ENCODE measurements at places on chromosomes 13 and 19. TPM values are rescaled to one million over a fixed set of nuclear protein-coding genes. Genes with fewer than 3 reads are reported as not detected.

- peak; percentile 14 for DNase-seq
Measured at GRCh38 chr19:41616792-41617621, 9.9 kb downstream of the CEACAM4 start.

GRCh38 chr19:14370169-14370939 lies 10.9 kb upstream of the ADGRE5 start:
- no peak for DNase-seq

DNA sequence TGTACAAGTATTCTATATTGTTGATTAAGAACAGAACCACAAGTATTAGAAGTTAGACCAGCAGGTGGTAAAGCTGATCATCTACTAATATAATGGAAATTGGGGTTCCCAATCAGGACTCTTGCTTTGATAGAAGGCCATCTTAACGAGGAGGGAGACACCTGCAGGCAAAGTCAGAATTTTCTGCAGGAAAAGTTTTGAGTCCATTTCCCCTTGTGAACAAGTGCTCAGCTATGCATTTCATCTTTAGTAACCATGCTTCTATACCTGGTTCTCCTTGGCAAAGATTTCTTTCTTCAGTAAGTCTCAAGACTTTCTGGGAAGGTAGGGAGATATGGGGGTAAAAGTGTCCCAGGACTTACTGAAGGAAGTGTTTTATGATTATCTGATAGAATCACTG lies 36.1 kb upstream of the USPL1 start:
- peak; percentile 11 for DNase-seq

GRCh38 chr13:57123681-57124080 lies 17.0 kb upstream of the PRR20A start:
- no peak for DNase-seq

DNA sequence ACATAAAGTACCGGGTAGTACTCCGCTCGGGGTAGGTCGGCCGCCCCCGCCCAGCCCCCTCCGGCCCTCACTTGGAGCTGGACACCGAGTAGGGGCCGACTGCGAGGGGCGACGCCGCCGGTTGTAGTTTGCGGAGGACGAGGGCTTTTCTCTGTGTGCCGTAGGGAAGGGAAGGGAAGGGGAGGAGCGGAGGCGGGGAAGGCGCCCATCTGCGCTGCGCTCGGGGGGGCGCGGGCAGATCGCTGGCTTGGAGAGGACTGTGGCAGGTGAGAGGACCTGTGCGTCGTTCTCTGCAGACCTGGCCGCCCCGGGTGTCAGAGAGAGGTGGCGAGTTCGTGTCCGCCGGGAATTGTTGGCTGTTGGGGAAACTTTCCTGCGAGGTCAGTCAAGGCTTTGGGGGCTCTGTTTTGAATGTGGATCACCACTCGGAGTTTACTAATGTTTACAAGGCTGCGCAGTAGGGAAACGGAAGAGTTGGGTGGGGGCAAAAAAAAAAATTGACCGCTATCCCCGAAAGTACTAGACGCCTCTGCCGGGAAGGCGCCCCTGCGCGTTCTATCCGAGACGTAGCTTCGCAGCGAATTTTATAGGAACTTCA lies 1.4 kb downstream of the ING1 start:
- peak; percentile 69 for DNase-seq

- DNase-seq, result no peak
Measured at GRCh38 chr19:45186509-45187334, 8.1 kb downstream of the BLOC1S3 start.

ZNF98 gene
- 0.13 TPM for total RNA-seq

DNA sequence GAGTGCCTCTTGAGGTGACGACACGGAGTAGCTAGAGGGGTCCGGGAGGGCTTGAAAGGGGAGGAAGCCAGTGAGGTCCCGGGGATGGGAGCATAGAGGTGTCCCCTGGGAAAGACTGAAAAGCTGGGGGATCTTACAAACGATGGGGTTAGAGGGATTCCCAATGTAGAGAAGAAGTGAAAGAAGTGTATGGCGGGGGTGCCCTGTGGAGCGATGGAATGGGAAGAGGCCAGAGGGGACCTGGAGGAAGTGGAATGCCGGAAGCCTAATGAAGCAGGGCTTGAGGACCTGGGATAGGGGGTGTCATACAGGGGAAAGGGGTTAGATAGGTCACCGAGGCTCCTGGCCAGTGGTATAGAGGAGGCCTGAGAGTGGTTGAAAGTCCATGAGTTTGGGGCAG lies 580 bp downstream of the AP2A1 start:
- DNase-seq, result peak; percentile 13

CYP4F2 gene
- total RNA-seq, result not detected

- no peak for DNase-seq
Measured at GRCh38 chr13:43924549-43925245, 45.0 kb downstream of the LACC1 start.

DNA sequence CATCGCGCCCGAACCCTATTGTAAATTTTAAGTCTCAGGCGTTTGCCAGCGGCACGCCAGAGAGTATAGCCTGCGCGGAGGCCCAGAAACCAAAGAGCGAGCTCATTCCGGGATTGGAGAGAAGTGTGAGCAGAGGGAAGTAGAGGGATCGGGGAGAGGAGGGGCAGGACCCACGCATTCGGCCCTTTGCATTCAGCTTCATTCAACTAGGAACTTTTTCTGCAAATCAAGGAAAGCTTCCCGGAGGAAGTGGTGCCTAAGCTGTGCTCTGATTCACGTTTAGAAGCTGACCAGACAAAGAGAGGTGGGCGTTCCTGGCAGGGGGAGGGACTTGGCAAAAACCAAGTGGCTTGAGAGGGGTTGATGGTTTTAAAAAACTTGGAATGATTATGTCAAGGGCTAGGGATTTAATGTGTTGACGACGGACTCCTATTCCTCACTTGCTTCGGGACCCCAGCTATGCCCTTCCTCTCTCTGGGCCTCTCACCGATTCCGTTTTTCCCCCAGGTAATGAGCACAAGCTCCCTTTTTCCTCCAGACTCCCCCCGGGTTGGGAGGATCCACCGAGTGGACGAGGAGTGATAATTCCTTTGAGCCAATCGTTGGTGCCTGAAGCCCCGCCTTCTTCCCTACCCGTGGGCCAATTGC lies 811 bp upstream of the PRMT1 start:
- DNase-seq, result peak; percentile 96

MCEMP1 gene
- not detected for total RNA-seq

DNA sequence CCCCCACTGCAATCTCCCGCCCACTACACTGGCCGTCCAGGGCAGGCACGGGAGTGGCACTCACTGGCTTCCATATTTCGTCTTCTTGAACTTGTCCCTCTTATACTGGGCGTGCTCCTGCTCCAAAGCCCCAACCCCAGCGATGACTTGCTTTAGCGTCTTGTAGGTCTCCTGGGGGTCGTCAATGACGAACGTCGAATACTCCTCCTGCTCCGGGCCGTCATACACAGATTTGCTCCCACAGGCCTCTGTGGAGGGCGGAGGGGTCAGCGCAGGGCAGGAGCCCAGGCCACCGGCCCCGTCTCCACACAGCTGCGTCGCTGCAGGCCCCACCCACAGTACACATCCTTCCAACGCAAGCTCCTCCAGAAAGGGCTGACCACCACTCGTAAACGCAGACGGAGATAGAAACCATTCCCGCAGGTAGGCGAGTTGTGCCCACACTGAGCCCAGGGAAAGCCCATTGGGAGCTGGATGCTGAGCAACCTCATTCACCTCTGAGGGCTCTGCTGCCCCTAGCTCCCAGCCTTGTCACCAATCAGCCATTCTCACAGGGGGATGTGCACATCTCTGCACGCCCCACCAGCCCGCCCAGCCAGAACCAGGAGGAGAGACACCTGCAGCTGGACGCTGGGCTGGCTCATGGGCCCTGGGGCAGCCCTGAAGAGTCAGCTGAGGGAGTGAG lies 7.9 kb upstream of the C13orf46 start:
- no peak for DNase-seq

DNA sequence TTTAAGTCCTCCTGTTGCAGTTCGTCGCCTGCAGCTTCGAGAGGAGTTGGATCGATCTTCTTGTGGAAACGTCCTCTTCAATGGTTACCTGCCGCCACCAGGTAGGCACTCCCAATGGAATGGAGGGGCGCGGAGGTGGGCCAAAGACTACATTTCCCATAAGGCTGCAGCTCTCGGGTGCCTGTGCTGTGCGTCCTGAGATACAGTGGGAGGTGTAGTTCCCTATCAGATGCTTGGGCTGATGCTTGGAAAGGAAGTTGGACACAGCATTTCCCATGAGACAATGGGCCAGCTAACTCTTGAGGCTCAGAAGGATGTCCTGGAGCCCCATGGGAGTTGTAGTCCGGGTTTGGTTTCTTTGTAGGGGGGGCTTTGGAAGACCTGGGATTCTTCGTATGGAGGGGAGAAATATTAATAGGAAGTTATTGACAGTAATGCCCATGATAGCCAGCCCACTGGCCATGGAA lies 1.8 kb downstream of the SHKBP1 start:
- no peak for DNase-seq

STX10 gene
- total RNA-seq, result 57.1 TPM

- DNase-seq, result peak; percentile 81
Measured at GRCh38 chr13:43316946-43317353, 293.6 kb downstream of the DNAJC15 start.

GARIN5A gene
- total RNA-seq, result 0.13 TPM

- no peak for DNase-seq
Measured at GRCh38 chr13:101655435-101655834, 203.0 kb downstream of the ITGBL1 start.

GRCh38 chr13:101594936-101595335 lies 142.5 kb downstream of the ITGBL1 start:
- no peak for DNase-seq

DNA sequence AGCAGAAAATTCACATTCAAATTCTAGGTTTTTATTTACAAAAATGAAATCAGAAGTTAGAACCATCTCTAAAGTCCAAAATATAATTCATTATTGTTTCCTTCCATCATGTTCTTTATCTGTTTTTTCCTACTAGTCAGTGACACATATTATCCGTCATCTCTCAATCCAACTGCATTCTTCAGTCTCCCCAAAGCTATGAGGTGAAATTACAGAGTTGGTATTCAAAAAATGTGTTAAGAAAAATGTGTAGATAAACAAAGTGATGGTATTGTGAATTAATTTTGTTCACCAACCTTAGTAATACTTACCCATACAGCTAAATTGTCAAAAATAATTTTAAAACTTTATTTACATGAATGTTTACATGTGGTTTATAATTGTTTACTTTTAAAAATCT lies 448.7 kb upstream of the MIR17HG start:
- DNase-seq, result no peak

DNA sequence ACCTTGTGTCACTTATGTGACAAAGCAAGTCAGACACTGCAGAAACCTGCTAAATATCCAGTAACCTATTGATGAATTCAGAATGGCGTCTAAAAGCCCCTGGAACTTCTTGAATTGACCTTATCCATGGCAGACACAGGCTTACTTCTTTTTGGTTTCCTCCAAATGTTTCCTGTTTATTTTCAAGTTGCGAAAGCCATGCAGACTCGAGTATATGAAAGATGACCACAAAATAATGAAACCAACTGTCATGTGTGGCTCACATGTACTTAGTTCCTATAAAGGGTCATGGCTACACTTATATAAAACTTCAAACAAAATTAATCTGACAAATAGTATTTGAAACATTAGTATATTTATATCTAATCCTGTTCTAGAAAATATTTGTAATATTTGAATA lies 113.1 kb upstream of the FNDC3A start:
- no peak for DNase-seq

CYP4F12 gene
- total RNA-seq, result not detected

KLK4 gene
- not detected for total RNA-seq

CEACAM6 gene
- not detected for total RNA-seq

ZNF610 gene
- 1.7 TPM for total RNA-seq

- no peak for DNase-seq
Measured at GRCh38 chr19:51784922-51785690, 9.9 kb upstream of the FPR3 start.

GRCh38 chr19:17748884-17749638 lies 2.2 kb upstream of the FCHO1 start:
- DNase-seq, result no peak

DNA sequence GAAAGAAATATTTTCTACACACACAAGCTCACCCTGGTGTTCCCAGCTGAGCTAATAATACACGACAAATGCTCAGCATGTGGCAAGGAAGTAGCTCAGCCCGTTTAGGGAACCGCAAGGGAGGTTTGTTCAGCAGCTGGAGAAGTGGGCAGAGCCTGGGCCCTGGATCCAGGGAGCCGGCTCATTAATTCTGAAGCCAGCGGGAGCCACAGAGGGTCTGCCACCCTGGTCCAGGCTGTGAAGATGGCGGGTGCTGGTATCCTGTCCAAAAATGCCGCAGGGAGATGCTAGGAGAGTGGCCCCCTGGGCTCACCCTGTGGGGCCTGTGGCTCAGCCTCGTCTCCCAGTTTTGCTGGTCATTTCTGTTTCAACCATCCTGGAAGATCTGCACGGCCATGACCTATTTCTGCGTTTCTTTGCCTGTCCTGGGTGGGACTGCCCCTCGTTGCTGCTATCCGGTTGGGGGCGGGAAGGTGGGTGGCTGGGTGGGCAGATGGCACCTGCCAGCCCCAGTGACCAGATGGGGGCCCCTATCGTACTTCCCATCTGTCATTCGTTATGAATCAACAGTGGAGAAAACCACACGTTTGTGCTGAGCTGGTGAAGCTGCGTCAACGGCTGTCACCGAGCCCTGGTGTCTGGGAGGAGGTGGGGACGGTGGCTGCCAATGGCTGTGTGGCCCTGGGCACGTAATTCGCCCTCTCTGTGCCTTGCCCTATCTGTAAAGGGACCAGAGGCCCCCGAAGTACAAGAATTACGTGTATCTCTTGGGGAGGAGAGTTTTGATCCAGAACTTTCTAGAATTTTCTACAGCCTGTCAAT lies 2.7 kb upstream of the GNA15 start:
- no peak for DNase-seq

- DNase-seq, result no peak
Measured at GRCh38 chr13:25371875-25372283, at the start of gene ATP8A2. Gene ATP8A2, plus strand, starts transcription at chr13:25371974. Its CDS starts 239 bp downstream, at chr13:25372213.

- DNase-seq, result no peak
Measured at GRCh38 chr13:114108894-114109293, 23.5 kb downstream of the RASA3 start.

DNA sequence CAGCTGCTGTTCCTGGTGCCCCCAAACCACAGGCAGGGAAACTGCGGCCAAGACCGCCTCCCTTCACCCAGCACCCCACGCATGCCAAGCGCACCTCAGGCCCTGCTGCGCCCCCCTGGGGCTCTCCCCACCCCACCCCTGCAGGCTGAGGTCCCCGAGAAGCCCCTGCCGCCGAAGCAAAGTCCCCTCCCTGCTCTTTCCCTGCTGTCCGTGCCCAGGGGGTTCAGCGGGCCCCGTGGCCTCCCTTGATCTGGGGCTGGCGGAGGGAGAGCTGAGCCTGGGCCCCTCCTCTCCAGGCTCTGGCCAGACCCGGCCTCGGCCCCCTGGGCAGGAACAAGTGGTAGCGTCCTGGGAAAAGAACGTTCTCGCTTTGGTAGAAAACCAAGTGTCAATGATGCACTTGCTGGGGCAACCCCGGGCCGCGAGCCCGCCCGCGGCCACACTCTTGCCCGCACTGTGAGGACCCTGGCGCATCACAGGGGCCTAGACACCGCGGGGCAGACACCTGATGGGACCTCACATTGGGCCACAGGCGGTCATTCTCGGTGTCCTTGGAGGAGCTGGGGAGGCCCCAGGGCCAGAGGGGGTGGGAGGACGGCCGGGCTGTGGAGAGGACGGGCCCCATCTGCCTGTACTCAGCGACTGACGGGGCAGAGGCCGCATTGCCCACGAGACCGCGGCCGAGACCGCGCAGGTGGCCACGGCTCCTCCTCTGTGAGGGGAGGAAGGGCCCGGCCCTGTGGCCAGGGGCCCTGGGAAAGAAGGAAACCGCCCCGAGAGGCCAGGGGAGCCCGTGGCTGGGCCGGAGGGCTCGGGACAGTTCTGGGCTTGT lies 29.0 kb downstream of the GPX4 start:
- DNase-seq, result no peak

CALR gene
- 1,348 TPM for total RNA-seq

GRCh38 chr13:113919761-113920559 lies 53.9 kb downstream of the C13orf46 start:
- DNase-seq, result no peak

DCAF15 gene
- total RNA-seq, result 7.1 TPM
